ENCODE measurements at places on chromosomes 2 and 18.

- no peak for DNase-seq
These were observed 101.9 kb downstream of the MBD5 start for GRCh38 chr2:148122788-148123187.

DNA sequence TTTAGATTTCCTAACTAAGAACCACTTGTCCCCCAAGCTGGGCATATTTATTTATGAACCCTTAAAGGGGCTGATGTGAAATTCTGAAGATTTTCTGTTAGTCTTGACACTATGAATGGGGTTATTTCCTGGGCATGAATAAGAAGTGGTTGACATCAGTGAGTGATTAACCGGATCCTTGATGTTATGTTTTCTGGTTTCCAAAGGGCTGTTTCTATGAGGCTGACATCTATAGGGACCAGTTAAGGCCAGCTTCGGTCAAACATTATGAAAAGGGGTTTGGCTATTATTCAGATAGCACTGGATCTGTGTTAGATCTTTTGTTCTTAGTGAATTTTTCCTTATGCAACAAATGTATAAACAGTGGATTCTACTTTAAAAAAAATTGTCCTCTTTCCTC is 443.7 kb upstream of the SPRED2 start:
- no peak for DNase-seq

- no peak for DNase-seq
These were observed 14.8 kb upstream of the NOTO start for GRCh38 chr2:73187549-73187948.

- DNase-seq = no peak
These were observed 313.0 kb downstream of the ARHGAP15 start for GRCh38 chr2:143442193-143442592.

DNA sequence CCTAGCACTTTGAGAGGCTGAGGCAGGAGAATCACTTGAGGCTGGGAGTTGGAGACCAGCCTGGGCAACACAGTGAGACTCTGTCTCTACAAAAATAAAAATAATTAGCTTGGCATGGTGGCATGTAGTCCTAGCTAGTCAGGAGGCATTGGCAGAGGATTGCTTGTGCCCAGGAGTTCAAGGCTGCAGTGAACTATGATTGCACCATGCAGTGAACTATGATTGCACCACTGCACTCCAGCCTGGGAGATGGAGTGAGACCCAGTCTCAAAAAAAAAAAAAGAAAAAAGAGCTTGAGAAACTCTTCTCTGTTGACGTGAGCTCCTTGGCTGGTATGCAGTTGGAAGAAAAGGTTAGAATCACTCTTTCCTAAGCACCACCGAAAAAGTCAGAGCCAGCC is 125.1 kb upstream of the TNP1 start:
- no peak for DNase-seq

DNA sequence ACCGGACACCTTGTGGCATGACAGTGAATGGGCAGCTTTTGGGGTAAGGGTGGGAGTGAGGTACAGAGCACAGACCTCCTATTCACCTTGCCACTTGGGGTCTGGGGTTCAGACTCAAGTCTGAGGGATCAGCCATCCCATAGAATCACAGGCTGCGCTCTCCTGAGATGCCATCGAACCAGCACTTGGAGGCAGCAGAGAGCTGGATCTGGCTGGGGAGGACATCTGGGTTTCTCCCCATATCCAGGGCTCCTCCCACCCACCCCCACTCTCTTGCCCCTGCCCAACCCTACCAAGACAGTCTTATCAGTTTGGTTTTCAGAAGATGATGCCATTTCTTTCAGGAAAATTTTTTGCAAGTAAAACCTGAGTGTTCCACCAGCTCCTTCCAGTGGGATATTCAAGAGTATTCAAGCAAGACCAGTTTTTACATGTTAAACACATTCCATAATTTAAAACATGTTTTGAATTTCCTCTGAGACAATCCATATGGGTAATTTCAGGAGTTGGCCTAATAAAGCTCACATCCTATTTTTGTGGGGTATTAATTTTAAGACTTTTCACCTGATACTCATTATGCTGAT is 29.2 kb upstream of the TEX44 start:
- DNase-seq = no peak

- DNase-seq = no peak
These were observed 488.8 kb upstream of the RAB6C start for GRCh38 chr2:129490641-129491040.

GRCh38 chr2:50295596-50295995 is 736.3 kb downstream of the NRXN1 start:
- DNase-seq = no peak

DNA sequence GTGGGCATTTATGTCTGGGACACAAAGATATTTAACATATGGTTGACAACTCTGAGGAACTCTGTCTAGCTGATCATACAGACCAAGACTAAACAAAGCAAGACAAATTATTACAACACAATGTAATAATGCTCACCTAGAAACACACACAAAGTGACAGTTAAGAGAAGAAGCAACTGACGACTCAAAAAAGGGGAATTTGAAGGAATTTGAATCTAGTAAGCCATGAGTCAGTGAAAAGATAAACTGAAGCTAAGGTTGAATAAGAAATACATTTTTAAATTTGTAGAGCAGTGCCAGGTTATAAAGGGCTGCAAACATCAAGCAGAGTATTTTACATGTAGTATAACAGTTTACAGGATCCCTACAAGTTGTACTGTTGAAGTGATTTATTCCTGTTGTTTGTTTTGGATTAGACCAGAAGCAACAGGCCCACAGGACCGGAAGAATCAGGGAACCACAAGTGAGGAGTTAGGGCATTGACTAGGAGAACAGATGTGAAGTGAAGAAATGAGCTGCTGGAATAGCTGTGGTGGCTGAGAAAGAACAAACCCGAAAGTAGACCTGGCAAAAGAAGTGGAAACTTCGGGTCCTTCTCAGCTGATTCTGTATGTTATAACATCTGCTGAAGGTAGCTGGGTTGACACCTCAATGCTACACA is 35.6 kb downstream of the IFIH1 start:
- no peak for DNase-seq

DNA sequence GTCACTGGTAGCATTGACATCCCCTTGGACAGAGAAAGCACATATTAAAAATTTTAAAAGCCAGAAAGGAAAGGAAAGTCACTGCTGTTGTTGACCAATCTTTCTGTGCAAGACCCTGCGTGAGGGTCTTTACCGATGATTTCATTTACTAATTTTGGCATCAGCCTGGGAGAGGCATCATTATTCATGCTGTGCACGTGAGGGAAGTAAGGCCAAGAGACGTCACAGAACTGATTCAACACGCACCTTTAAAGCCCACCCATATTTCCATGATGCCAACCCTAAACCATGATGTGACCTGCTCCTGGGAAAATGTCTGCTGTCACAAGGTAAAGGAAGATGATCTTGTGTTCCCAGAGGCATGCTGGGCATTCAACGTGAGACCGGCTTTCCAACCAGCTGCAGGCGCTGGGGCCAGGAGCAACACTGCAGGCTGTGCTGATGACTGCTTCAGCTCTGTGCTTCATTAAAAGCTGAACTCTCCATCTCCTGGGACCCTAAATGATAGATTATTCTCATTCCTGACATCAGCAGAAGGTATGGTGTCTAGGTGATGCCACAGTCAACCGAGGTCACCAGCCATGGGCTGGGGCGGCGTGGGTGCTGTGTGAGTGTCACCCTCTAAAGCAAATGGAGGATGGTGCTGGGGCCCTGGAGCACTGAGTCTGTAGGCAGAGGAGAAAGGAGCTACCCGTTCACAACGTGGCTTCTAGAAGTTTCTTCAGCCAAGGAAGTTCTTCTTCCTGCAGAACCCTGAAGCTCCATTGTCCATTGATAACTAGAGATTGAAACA is 53.9 kb downstream of the TMEM18 start:
- DNase-seq = no peak
